ENCODE measurements at places on chromosomes 4 and X.

GRCh38 chr4:89279385-89279784, 28.2 kb downstream of the GPRIN3 start:
- no peak for DNase-seq

DNA sequence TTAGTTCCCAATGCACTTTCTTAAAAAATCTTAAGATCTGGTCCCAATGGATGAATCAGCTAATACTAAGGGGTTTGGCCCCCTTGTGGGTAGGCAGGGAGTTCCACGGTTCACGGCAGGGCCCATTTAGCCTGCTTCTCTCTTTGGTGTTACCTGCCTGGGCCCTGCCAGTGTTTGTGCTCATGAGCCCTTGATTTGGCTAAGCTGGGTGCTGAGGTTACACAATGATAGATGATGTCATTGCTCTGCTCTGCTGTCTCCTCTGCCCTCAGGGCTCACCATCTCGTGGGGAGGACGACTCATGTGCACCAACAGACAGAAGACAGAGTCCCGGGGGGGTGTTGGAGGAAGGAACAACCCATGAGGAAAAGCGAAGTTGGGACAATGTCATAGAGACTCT, 24.4 kb downstream of the RTL5 start:
- no peak for DNase-seq

DNA sequence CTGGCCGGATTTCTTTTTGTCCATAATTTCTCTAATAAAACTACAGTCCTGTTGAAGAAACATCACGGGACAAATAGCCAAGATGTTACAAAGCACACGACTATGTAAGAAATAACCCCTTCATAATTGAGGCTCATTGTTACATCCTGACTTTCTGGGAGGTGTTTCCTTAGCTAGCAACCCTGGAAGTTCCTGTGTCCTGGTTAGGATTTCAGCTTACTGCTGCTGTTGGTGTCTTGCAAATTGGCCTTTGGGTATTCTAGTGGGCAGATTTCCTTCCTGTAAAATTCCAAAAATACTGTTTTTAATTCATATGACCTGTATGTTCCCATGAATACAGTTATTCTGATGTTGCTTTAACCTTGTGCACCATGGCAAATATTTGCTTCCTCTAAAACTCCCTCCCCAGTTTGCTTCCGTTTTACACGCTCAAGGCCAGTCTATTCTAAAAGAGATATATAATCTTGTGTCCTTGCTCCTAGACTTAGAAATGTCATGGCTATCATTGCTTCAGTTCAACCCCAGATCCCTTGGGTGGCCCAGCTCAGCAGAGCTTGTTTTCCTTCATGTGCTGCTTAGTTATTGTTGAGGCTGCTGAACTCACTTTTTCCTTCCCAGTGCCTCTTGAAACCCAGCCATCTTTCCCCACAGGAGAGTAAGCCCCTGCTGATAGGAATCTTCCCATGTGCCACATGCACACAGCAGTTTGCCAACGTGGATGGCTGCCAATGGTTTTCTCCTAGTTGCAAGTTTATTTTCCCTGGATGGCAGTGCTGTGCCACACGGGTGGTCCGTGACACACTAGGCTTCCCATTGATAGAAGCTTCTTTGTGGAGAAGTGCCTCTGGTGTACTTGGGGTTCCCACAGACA, 75.8 kb downstream of the TSPAN7 start:
- DNase-seq = no peak

GRCh38 chr4:184346682-184347081, 127.7 kb downstream of the IRF2 start:
- DNase-seq = no peak

DNA sequence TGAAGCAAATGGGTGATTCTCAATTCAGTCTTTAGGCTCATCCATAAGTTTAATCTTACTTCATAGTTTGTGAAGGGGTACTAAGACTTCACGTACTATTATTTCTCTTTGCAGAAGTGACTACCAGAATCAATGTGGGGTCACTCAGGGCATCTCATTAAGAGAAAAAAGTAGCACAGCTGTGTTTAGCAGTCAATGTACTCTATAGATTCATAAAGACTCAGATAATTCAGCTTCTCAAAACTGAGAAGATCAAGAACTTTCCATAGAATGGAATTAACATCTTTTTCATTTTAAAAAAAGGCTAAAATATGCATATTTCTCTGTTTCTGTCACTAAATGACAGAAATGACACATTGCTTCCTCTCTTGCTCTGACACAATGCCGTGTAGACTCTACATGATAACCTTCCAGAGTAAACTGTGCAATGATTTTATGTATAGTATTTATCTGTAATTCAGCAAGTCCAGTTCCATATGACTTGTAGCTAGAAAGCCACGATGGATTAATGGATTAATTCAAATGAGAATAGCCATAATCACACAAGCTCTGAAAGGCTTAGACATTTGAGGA, 20.3 kb upstream of the LSM6 start:
- no peak for DNase-seq

DNA sequence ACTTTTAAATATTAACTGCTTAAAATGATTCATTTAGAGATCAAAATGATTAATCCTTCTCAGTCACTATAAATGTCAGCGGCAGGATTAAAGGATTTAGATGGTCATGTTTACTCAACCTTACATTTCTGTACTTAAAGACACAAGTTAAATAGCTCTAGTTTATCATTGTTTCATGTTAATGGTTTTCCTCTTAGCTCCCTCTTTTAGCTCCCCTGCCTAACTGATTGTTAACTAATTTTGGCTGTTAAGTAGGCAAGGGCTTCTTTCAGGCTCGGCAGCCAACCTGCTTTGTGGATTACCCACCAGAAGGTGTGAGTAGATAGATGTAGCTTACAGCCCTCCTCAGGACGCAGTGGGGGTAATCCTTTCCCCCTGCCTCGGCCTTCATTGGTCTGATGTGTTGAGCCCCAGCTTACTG, 96.0 kb downstream of the TENM3 start:
- DNase-seq = no peak

DNA sequence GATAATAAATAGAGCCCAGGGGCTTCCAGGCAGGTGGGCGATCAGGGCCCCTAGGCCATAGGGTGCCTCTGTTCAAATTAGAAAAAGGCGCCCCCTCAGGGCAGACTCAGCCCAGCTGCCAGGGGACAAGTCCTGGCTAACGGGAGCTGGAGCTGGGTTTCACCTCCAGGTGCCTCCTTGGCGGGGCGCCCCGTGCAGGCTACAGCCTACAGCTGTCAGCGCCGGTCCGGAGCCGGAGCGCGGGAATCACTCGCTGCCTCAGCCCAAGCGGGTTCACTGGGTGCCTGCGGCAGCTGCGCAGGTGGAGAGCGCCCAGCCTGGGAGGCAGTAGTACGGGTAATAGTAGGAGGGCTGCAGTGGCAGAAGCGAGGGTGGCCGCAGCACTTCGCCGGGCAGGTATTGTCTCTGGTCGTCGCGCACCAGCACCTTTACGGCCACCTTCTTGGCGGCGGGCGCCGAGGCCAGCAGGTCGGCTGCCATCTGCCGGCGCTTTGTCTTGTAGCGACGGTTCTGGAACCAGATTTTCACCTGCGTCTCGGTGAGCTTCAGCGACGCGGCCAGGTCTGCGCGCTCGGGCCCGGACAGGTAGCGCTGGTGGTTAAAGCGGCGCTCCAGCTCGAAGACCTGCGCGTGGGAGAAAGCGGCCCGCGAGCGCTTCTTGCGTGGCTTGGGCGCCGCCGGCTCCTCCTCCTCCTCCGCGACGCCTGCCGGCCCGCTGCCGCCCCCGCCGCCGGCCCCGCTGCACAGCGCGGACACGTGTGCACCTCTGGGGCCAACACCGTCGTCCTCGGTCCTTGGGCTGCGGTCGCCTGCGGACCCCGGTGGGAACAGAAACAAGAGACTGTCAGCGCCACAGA, 2.4 kb downstream of the NKX3-2 start:
- DNase-seq = no peak

GRCh38 chr4:185738038-185738552, 73.9 kb downstream of the SORBS2 start:
- DNase-seq = no peak

- DNase-seq = no peak
Observed at GRCh38 chr4:64327237-64327636, 82.0 kb downstream of the TECRL start.

DNA sequence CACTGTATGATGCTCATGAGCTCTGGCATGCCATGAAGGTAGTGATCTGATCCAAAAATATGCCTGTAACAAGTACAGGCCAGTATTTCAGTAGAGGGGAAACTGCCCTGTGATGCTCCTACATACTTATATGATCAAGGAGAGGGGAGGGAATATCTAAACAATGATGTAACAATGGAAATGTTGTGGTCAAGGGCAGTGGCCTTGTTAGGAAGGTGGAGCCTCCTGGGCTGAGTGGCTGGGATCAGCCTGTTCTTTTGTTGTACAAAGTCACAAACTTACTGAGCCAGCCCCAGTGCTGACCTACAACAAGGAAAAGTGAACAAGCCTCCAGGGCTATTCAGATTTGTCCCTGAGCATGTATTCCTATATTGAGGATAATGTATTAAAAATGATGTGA, 70.3 kb downstream of the ANXA10 start:
- no peak for DNase-seq

DNA sequence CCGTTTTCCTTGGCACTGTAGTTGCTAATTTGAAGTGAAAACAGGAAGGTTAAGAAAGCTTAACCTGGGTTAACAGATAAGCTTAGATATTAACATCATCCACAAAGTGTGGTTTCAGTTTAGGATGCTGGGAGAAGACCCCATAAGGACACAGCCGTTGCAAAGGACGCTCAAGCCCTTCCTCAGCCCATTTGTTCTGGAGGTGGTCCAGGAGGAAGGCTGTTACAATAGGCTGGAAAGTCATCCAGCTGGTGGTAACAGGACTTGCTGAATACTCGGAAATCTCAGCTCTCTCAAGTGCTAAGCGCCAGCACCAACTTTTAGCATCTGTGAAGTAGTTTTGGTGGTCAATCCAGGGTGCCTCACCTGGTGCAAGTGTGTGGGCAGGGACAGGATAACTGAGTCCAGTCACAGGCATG, 14.2 kb downstream of the CHST7 start:
- no peak for DNase-seq

Measured in stimulated activated CD4-positive, alpha-beta T cell treated with anti-CD3 and anti-CD28 coated beads, Interleukin-1b, Interleukin-23, amount 100 ng/mL, for 1 hour (primary cell).